ENCODE measurements at places on chromosomes 2 and 18.

DNA sequence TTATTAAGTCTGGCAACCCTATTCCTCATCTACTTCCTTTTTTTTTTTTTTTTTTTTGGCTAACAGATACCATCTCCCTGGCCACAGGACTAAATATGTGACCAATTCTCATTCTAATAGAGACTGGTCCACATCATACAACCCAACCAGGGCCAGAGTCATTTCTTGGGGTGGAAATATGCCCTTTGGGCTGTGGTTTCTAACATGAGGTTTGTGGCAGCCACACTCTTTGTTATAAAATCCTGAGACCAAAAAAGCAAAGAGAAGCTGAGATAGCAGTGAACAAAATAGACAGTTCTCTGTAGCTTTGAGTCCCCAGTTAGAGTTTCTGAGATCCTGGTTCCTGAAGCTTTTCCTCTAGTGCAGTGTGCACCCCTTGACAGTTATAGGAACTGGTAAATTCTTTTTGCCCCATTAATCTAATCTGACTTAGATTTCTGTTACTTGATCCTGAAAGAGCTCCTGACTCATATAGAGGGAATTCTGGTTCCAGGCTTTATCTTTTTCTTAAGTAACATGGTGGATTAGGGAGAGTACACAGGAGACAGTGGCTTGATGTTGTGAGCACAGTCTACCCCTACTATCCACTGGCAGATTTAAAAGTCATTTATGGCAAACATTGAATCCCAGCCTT, 86.8 kb downstream of the MAIP1 start:
- DNase-seq = peak; percentile 71

DNA sequence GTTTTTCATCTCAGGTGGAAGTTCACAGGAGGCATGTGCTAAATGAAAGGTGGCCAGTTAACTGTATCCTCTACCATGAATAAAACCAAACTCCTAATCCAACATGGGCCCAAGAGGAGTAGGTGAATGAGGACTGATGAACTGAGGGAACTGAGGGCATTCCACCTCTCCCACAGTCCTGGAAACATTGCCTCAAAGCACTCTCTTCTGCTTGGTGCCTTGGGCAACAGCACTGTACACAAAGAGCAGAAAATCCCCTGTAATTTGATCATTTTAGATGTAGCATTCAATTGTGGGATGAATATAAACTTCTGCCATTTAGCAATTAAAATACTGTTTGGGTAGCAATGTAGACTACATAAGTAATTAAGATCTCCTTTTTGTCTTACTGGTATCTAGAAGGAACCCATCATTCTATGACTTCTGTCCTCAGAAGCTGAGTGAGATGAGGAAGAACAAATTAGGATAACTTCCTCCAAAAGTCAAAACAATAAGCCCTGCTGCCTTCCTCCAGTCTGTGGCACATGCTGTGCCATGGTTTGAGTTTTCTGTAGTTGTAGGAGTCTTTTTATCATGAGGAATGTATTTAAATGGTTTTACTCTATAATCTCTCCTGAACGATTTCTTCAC, 86.7 kb upstream of the ZEB2 start:
- no peak for DNase-seq

- DNase-seq = no peak
Observed at GRCh38 chr18:35835833-35836232, 136.6 kb upstream of the RMP24 start.

DNA sequence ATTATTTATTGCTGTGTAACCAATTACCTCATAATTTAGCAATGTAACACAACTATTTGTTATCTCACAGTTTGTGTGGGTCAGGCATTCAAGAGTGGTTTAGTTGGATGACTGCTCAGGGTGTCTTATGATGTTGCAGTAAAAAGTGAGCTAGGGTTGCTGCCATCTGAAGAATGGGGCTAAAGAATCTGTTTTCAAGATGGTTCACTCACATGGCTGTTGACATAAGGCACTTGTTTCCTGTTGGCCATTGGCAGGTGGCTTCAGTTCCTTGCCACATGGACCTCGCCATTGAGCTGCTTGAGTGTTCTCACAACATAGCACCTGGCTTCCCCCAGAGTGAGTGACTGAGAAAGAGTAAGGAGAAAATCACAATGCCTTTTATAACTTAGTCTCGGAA, 123.2 kb downstream of the TMEM17 start:
- no peak for DNase-seq

DNA sequence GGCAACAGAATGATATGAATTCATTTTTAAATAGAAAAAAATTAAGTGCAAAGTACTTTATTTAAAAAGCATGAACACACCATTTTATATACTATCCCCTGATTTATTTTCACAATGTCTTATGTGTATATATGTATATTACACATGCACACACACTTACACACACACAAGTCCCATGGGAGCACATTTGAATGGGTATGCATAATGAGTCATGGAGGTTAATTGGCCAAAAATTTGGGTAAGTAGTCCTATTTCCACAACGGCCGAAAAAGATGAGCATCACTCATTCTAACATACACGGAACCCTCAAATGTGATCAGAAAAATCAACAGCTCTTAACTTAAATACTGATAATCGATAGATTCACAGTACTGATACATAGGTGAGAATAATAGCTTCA, 97.4 kb upstream of the NABP1 start:
- no peak for DNase-seq

DNA sequence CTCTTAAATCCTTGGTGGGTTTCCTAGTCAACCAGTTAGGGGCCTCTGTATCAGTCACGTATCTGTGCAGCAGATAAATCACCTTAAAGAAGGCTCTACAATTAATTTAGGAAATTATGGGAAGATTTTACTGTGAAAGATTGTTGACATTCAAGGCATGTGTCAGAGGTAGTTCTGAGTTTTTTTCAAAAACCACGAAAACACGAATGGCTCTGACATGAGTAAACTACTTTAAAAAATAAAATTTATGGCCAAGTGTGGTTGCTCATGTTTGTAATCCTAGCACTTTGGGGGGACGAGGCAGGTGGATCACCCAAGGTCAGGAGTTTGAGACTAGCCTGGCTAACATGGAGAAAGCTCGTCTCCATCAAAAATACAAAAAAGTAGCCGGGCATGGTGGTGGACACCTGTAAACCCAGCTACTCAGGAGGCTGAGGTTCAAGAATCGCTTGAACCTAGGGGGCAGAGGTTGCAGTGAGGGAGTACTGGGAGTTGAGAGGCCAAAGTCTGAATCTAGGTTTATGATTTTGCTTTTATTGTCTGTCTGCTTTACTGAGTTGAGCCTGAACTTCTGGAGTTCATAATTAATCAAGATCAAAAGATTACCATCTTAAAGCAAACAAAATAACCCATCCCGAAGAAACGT, 77.1 kb downstream of the SPRED2 start:
- DNase-seq = no peak

- no peak for DNase-seq
Observed at GRCh38 chr2:67083951-67084350, 313.2 kb upstream of the ETAA1 start.

DNA sequence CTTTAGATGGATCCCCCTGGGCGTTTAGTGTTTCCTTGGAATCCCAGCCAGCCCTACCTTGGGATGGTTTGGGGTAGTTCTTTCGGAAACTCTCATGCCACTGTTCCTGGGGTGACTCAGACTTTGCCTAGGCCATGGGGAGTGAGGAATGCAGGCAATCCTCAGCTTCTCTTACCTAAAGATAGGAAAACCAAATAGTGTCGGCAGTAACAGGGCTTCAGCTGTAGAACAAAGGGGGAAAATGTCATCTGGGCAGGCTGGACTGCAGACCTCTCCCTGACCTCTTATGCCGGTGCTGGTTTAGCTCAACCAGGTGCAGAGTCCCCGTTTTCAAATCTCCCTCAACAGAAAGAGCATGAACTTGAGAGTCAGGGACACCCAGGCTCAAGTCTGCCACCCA, 252.1 kb downstream of the TSN start:
- no peak for DNase-seq

DNA sequence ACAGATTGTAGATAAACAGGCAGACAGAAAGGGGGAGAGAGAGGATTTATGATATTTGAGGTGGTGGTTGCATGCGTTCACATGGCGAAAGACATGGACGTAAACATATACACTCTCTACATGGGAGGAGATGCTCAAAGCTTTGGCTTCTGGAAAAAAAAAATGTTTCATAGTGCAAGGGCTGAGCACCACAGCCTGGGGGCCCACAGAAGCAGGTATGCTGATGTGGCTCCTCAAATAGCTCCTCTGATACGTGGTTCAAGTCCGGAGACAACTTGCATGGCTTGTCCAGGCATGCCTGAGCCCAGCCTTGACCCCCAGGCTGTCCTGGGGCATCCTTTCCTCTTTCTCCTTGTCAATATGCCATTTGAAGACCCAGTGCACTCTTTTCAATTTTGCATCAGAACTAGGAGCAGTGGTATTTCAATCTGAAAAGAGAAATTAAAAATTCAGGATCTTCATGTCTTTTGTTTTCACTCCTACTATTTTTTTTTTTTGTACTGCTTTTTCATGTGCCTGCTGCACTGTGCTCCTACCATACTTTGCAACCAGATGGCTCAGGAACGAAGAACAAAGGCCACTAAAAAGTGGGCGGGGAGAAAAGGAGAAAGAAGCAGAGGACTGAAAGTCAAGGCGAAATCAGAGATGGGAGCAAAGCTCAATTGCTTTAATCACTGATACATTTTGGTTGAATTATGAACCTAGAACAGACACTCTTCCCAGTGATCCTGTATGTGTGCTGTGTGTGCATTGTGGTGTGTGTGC, 495.7 kb upstream of the TCF4 start:
- no peak for DNase-seq

- DNase-seq = no peak
Observed at GRCh38 chr2:107634172-107634571, 192.5 kb upstream of the RGPD4 start.

GRCh38 chr2:219149667-219150066, 10.9 kb downstream of the NHEJ1 start:
- no peak for DNase-seq

DNA sequence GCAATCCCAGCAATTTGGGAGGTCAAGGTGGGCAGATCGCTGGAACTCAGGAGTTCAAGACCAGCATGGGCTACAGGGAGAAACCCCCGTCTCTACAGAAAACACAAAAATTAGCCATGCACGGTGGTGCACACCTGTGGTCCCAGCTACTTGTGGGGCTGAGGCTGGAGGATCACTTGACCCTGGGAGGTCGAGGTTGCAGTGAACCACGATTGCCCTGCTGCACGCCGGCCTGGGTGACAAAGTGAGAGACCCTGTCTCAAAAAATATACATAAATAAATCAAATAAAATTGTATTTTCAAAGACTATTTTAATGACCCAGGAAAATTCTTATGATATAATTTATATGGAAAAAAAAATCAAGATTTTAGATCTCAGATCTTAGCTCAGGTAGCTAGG, 191.5 kb downstream of the ZFP36L2 start:
- no peak for DNase-seq

DNA sequence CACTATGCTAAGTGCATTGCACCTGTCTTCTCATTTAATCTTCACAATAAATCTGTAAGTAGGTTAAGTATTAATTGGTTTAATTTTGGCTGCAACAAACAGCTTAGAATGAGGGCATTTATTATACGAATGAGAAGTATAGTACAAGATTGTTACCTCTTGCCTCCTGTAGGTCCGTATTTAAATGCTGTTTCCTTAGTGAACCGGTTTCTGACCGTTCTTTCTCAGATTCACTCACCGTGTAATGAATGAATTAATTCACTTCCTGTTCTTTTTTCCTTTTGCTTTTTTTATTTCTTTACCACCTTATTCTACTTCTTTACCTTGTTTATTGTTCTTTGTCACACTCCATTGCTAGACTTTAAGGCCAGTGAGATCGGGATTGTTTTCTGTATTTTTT, 153.8 kb upstream of the RASGRP3 start:
- DNase-seq = no peak

- no peak for DNase-seq
Observed at GRCh38 chr2:197259470-197259999, 51.0 kb downstream of the ANKRD44 start.

DNA sequence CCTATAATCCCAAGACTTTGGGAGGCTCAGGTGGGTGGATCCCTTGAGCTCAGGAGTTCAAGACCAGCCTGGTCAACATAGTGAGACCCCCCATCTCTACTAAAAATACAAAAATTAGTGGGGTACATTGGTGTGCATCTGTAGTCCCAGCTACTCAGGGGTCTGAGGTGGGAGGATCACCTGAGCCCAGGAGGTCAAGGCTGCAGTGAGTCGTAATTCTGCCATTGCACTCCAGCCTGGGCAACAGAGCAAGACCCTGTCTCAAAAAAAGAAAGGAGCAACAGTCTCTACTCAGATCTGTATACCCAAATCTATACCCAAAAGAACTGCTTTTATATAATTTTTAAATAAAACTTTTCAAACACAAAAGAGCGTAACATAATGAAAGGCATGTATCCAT, 5.5 kb upstream of the HSBP1L1 start:
- DNase-seq = no peak

DNA sequence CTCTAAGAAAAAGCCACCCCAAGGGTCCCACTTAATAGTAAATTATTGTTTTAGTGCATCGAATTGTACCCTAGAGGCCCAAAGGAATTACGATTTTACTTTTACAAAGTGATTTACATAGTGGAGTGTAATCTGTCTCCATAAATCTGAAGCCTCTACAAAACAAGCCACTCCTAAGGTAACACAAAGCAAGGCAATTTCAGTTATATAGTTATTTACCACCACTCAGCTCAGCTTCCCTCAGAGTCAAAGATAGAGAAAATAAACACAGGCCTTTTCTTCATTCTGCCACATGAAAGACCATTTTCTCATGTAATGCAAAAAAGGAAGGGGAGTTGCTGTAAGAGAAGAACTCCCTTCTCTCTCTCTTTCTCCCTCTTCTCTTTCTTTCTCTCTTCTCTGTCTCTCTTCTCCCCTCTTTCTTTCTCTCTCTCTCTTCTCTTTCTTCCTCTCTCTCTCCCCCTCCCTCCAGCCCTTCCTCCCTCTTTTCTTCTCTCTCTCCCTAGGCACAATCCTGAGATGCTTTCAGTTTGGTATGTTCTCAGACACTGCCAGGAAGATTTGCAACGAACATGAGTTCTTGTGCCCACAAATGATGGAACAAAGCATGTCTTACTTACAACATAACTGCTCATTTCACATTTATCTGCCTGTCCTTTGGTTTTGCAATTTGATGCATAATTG, 264.5 kb downstream of the BCL2 start:
- DNase-seq = no peak

DNA sequence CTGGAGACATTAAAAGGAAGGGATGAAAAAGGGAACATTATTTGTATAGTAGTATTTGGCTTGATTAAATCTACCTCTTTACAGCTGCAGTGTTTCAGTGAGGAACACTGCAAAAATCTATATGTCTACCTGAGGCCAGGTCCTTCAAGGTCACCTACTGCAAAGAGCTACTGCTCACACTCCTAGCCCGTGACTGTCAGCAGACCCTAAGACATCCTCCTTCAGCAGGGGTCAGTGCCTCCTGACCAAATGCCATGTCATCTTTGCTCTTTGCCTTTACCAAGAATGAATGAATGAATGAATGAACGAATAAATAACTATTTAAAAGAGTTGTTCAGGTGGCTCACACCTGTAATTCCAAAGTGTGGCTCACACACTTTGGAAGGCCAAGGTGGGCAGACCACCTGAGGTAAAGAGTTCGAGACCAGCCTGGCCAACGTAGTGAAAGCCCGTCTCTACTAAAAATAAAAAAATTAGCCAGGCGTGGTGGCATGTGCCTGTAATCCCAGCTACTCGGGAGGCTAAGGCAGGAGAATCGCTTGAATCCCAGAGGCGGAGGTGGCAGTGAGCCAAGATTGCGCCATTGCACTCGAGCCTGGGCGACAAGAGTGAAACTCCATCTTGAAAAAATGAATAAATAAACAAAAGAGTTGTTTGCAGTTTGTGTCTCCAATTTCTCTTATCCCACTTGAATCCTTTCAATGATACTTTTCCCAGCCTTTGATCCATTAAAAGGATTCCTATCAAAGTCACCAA, 84.3 kb upstream of the GRB14 start:
- DNase-seq = no peak

GRCh38 chr18:56517196-56517595, 121.2 kb downstream of the TXNL1 start:
- no peak for DNase-seq

All from retinal pigment epithelial cell (primary cell).